ENCODE measurements at places on chromosomes 7 and 10.

DNA sequence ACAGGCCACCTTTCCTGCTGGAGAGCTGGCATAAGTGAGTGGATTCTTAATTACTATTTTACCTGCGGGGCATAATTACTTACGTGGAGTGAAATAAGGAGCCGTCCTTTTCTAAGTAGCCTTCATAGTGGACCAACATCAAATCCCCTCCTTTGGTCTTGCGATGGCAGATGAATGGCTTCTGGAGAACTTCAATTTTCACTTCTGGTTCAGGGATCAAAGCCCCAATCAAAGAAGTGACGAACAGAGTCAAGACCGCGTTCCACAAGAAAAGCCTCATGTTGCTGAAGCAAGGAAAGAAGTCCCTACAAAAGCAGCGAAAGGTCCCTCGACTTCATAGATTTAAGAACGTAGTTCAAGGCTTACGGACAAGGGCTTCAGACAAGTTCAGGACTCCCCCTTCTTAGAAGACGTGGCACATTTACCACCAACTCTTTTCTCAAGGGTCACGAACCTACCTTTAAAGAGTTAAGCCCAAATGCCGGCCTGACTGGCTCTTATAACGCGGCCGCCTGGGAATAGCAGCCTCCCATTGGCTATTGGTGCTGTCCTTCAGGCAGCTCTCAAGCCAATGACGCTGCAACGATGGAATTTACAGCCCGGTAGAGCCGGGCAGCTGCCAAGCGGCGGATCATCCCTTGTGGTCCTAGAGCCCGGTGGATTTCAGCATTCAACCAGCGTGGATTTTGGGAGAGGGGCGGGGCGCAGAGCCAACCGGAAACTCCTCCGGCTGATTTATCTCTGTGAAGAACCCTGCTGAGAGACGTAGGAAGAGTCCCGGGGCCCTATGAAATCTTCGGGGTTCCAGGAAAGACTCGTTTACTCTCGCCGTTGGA, at the start of gene FKBP14:
TSS of gene FKBP14 (minus strand) at position 474 of the 836 bp plus-strand sequence. CDS start at position 280, 194 bp downstream.
- peak; percentile 93 for DNase-seq

GRCh38 chr10:20768843-20769242, 128.3 kb downstream of the NEBL start:
- DNase-seq: no peak

DNA sequence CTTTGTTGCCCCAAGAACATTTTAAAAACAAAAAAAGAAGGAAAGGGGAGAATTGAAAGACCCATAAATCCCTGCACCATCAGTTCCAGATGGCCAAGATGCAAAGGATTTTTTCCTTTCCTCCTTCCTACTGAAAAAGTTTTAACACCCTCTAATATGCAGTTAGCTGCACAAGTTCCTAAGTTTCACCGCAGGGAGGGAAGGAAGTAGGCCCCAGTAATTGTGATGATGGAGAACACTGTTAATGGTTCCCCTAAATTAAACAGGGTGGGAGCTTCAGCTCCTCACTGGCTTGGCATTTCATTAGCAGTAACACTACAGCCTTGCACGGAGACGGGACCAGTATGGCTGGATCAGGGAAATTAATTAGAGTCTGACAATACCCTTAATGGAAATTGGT, 63.7 kb upstream of the PPIF start:
- no peak for DNase-seq

GRCh38 chr7:1919539-1920265, 249.6 kb downstream of the ELFN1 start:
- DNase-seq: no peak

- no peak for DNase-seq
Observed at GRCh38 chr7:106019470-106019820, 56.4 kb downstream of the CDHR3 start.

- DNase-seq: no peak
Observed at GRCh38 chr7:18128846-18129245, 101.2 kb upstream of the PRPS1L1 start.

- no peak for DNase-seq
Observed at GRCh38 chr10:106991091-106991490, 173.4 kb downstream of the SORCS1 start.

DNA sequence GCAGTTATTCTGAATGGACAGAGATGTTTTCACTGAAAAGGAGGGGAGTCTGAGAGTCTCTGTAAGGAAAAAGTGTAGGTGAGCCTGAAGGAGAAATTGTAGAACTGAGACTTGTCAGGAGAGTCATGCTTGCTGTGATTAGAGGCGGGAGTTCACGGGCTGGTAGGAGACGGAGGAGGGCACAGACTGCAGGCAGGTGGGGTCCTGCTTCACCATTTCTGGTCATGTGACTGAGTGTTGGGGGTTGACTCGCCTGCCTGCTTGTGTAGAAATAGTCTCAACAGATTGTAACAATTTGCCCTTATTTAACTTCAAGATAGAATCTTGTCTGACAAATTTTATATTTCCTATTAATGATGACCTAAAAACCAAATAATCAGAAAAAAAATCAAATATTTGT, 70.3 kb downstream of the OGDH start:
- DNase-seq: no peak

- DNase-seq: no peak
Observed at GRCh38 chr10:6202098-6202683, 541 bp upstream of the PFKFB3 start.

- no peak for DNase-seq
Observed at GRCh38 chr7:107103369-107103768, 58.9 kb downstream of the PRKAR2B start.

- no peak for DNase-seq
Observed at GRCh38 chr10:118977022-118977599, 52.4 kb upstream of the NANOS1 start.

- no peak for DNase-seq
Observed at GRCh38 chr7:35729061-35729783, 34.3 kb upstream of the HERPUD2 start.

GRCh38 chr7:154698726-154699291, 304.1 kb downstream of the PAXIP1 start:
- DNase-seq: peak; percentile 78

- DNase-seq: peak; percentile 48
Observed at GRCh38 chr10:3192856-3193635, 20.5 kb upstream of the PITRM1 start.

DNA sequence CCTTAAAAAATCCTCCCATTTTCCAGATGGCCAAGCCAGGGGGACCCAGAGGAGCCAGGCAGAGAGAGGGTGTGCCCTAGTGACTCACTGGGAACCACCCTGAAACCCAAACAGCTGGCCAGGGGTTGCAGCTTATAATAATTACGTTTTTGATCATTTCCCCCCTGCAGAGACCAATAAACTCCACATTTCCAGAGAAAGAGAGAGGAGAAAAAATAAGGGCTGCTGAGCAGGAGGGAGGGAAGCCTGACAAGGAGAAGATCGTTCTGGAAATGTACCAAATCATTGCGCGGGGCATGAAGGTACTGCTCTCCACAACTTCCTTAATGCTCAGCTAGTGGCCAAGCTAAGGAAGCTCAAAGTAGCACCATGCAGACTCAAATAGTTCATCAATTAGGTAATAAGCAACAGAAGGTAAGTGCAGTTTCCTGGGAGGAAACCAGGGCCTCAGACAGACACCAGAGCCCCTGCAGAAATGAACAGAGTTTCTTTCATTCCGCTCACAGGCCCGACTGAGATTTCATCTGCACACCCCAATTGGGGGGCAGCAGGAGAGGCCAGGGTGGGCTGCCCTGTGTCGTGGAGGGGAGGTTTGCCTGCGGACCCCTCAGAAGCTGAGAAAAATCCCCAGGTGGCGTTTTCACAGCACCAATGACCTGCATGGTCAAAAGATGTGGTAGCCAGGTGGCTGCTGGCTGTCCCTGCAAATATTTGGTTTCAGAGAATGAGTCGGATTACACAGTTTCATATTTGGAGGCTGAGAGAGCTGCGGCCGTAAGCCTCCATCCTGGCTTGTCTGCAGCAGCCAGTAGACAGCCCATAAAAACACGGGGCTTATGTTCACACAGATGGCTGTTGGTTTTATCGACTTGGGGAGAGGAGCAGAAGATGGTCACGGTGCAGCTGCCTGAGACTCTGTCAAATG, 153.2 kb upstream of the LYZL2 start:
- no peak for DNase-seq

DNA sequence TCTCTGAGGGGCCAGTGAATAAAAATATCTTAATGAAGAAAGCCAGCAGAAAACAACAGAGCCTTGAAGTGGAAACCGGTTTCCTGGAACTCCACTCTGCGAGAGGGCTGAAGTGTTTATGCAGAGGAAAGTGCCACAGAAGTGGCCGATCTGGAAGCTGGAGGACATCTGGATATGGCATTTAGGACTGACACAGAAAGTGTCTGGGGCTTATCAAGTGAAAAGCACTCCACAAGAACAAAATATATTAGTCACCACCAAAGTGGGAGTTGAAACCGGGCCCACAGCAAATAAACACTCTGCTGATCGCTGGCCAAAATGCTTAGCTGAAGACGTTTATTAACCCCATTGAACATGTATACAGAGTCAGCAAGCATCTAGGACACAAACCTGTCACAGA, 7.8 kb downstream of the NOD1 start:
- DNase-seq: no peak

DNA sequence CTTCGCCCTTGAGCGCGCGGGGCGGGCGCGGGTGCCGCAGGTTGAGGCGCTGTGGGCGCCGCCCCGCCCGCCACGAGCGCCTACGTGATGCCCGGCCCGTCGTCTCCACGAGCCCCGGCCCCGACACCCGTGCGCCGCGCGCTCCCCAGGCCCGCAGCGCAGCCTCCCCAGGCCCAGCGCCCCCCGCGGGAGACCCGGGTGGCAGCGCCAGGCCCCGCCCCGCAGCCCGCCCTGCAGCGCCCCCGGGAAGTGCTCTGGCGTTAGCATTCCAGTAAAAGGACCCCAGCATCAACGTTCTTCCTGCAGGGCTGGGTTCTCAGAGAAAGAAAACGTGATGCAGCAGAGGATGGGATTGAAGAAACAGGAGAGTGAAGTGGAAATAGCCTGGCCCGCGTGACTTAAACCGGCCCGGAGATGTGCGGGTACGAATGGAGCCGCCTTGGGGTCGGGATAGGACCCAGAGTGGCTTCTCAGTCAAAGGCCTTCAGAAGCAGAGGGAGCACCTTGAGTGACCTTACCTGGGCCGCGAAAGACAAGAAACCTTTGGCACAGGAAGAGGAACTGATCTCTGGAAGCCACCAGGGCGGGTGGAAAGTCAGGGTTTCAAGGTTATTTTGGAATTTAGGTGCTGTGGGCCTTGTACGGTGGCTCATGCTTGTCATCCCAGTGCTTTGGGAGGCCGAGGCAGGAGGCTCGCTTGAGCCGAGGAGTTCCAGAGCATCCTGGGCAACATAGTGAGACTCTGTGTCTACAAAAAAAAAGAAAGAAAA, 1.8 kb downstream of the PFKP start:
- DNase-seq: no peak

- no peak for DNase-seq
Observed at GRCh38 chr7:131879424-131879823, 323.0 kb upstream of the PODXL start.

- no peak for DNase-seq
Observed at GRCh38 chr10:77592510-77592909, 45.1 kb downstream of the KCNMA1 start.

GRCh38 chr7:48176356-48176893, 5.2 kb downstream of the ABCA13 start:
- no peak for DNase-seq

DNA sequence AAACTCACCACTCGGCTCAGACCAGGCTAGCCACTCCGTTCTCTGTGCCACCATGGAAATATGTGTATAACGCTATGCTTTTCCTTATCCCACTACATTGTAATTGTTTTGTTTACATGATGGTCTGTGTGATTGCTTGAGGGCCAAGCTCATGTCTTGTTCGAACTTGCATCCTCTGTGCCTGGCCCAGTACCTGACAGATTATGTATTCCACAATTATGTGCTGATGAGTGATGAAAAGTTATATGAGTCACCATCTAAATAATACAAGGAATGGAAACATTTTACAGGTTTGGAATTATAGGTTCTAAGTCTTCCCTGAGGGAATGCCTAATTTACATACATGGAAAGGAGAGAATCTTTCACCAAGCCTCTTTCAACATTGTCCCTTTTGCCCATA, 137.4 kb downstream of the C7orf25 start:
- DNase-seq: no peak

DNA sequence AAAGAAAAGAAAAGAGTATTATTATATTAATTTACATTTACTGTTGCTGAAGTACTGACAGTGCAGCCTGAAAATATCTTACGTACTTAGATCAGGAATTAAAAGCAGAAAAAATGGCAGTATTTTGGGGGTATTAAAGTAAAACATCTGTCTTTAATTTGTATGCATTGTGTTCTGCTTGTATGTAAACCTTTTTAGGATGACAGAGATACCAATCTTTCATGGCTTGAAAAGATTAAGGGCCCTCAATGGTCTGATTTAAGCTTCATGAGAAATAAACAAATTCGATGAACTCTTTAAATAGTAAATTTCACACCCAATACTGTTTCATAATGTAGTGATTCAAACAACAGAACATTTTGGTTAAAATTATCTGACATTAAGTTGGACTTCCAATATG, 116.3 kb downstream of the MLLT10 start:
- DNase-seq: no peak

- DNase-seq: no peak
Observed at GRCh38 chr7:131057015-131057793, 270.5 kb upstream of the MKLN1 start.

- DNase-seq: peak; percentile 66
Observed at GRCh38 chr10:112721080-112721698, 228.9 kb upstream of the TCF7L2 start.

- DNase-seq: no peak
Observed at GRCh38 chr10:125878957-125879835, 1.9 kb downstream of the DHX32 start.

DNA sequence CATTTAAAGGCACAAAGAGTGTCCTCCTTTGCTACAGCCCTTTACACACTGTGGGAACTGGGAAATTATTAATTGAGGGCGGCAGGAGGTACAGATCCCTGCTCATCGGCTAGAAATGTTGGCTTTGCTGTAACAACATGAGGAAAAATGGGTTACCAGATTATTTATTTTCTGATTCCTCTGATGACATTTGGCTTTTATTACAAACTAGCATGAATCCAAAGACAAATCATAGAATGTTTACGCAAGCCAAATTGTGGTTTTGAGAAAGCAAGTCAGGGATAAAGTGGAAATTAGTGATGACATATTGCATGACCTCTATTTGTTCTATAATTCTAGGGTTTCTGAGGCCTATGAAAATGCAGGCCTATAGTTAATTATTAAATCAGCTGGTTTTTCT, 126.1 kb upstream of the TMEM196 start:
- no peak for DNase-seq

- no peak for DNase-seq
Observed at GRCh38 chr7:32364581-32364980, 125.6 kb downstream of the LSM5 start.
